ENCODE measurements at places on chromosomes 4 and X.

DNA sequence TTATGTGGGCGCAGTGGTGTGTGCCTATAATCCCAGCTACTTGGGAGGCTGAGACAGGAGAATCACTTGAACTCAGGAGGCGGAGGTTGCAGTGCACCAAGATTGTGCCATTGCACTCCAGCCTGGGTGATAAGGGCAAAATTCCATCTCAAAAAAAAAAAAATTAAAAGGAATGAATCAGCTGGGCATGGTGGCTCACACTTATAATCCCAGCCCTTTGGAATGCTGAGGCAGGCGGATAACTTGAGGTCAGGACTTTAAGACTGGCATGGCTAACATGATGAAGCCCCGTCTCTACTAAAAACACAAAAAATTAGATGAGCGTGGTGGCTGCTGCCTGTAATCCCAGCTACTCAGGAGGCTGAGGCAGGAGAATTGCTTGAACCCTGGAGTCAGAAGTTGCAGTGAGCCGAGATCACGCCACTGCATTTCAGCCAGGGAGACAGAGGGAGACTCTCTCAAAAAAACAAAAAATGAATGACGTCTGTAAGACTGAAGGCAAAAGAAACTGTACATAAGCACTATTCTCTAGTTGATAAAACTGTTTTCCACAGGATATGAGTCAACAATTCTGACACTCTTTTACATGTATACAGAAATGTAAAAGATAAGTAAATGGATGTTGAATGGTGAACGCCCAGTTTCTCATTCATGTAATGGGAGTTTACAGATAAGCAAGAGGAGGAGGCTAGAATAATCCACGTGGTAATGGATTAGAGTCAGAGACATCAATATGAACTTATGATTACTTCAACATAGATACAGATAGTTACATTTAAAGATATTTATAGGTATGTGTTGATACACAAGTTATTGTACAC lies 22.2 kb downstream of the CENPC start:
- no peak for DNase-seq

- DNase-seq: no peak
Measured at GRCh38 chr4:25826074-25826752, 36.6 kb downstream of the SEL1L3 start.

DNA sequence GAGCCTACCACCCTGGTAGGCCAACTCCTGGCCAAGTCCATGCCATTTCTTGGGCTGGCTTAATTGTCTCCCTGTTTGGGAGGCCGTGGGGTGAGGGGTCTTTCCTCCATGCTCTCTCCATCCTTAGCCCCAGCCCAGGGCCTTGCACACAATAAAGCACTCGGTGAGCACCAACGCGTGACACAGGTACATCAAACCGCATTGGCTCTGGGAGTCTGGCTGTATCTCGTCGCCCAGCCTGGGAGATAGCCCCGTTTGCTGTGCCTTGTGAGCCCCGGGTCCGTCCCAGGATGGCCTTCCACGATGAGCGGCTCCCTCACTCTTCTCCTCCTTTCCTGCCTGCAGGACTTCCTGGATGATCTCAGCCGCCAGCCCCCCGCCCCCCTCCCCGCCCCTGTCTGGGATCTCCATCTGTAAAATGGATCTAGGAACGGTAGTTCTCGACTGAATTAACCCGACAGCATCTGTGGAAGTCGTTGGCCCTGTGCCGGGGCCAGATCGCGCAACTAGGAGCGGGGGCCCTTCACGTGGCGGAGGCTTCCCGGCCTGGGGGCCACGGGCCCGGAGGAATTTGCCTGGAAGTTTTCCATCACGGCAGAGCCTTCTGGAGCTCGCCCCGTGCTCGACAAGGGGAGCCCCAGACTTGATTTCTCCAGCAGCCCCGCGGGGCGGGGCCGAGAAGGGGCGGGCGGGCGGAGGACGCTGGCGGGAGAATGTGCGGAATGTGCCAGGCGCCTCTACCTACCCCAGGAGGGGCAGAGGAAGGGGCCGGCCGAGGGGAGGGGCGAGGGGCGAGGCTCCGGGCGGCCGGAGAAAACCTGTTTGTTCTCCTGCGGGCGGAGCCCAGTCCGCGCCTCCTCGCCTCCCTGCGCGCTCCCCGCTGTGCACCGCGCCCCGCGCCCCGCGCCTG lies at the start of gene ZNF185:
ZNF185 (plus strand) TSS at position 846 of the 910 bp plus-strand sequence. CDS start 16,423 bp downstream, outside the sequence.
- DNase-seq: no peak

GRCh38 chr4:110860125-110860524 lies 237.2 kb upstream of the PITX2 start:
- no peak for DNase-seq

- DNase-seq: no peak
Measured at GRCh38 chr4:25019501-25019900, 11.2 kb downstream of the LGI2 start.

Data from AG08396 (cell line).